ENCODE measurements at places on chromosomes 3 and 15.

DNA sequence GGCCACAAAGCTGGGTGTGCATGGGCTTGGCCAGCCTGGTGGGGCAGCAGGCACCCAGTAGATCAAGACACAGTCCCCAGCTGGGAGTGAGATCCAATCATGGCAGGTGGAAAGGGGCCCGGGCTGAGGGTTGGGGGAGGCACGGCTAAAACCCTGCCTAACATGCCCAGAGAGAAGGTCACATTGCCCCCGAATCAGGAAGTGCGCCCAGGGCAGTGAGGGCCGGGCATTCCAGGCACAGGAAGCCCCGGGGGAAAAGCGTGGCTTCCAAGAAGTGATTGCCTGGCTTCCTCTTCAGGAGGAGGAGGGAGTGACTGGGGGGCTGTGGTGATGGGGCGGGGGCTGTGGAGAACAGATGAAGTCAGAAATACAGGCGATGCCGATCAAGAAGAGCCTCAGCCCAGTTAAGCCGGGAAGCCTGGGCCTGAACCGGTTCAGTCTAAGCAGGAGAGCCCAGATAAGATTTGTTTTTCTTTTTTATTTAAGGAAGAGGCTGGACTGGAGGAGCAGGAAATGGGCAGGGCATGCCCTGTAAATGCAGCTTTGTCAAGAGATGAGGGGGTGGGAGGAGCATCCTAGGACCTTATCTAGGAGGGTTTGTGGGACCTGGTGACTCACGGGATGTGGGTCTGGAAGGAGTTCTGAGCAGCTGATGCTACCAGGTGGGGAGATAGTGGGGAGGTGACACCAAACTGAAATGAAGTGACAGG is 83.9 kb downstream of the CHSY1 start:
- DNase-seq: peak; percentile 58

GRCh38 chr3:12246497-12247163 is 42.2 kb upstream of the PPARG start:
- no peak for DNase-seq

DNA sequence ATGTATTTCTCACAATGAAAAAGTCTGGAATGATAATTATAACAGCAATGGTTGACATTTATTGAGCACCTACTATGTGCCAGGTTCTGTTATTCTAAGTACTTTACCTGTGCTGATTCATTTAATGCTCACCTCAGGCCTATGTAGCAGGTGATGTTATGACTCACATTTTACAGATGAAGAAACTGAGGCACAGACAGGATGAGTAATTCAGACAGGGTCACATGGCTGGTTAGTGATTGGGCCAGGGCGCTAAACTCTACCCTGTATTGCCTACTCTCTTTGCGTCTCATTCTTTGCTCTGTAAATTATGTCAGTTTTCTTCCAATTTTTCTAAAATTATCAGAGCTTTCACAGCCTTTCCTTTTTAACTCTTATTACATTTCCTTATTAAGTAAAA is 98.3 kb downstream of the PIK3R4 start:
- DNase-seq: no peak

DNA sequence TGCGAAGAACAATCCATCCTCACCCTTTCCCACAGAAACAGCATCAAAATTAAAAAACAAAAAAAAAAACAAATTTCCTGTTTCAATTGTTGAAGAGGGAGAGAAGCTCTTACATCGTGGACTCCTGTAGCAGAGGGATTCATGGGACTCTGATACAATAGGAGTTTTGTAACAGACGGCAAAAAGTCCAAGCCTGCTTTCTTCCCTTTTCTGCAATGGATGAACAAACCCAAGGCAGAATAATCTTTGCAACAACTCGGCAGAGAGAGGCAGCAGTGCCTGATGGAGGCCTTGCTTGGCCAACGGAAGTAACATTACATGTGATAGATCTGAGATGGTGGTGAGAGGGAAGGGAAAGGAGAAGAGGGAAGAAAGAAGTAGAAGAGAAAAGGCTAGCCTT is 26.9 kb downstream of the CCR4 start:
- no peak for DNase-seq

Data from AG20443 (cell line).